ENCODE measurements at places on chromosomes 16 and 17. TPM values are rescaled to one million over a fixed set of nuclear protein-coding genes. Genes with fewer than 3 reads are reported as not detected.

DNA sequence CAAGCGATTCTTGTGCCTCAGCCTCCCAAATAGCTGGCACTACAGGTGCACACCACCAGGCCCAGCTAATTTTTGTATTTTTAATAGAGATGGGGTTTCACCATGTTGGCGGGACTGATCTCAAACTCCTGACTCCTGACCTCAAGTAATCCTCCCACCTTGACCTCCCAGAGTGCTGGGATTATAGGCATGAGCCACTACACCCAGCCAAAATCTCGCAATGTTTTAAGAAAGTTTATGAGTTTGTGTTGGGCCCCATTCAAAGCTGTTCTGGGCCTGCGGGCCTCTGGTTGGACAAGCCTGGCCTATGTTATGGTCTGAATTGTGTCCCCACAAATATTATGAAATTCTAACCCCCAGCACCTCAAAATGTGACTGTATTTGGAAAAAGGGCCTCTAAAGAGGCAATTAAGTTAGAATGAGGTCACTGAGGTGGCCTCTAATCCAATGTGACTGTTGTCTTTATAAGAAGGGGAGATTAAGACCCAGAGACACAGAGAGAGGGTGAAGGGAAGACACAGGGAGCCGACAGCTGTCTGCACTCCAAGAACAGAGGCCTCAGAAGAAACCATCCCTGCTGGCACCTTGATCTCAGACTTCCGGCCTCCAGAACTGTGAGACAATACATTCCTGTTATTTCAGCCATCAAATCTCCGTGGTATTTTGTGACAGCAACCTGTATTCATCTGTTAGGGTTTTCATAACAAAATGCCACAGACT, 469.9 kb downstream of the HS3ST4 start:
- no peak for DNase-seq

GRCh38 chr16:84754353-84754856, 54.6 kb downstream of the USP10 start:
- DNase-seq: peak; percentile 85

The PLXDC1 gene
- total RNA-seq: 6.2 TPM

- no peak for DNase-seq
Observed at GRCh38 chr16:50393858-50394802, 25.3 kb upstream of the BRD7 start.

DNA sequence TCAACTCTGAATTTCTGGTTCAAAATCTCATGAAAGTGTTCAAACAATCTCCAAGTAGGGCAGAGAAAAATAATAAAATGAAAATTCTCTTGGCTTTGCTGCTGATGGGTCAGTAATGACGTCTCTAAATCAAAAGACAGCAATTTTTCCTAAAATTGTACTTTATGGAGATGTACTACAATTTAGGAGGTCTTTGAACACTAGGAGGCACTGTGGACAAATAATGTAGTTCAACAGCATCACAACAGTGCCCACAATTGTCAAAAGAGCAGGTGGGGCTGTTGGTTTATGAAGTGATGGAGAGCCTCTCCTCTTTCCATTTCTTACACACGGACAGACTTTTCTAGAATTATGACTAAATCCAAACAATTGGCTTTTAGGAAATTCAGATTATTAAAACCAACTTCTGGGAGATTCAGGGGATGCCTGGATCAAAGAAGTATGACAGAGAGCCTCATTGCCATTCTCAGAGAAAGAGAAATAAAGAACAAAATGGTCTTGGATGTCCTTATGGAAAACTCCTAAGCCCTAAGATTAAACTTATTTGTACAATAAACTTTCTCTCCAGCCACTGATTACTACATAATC, 23.8 kb downstream of the EZH1 start:
- DNase-seq: no peak

The TUBB3 gene
- total RNA-seq: 23.5 TPM

The CCDC154 gene
- total RNA-seq: 0.55 TPM

DNA sequence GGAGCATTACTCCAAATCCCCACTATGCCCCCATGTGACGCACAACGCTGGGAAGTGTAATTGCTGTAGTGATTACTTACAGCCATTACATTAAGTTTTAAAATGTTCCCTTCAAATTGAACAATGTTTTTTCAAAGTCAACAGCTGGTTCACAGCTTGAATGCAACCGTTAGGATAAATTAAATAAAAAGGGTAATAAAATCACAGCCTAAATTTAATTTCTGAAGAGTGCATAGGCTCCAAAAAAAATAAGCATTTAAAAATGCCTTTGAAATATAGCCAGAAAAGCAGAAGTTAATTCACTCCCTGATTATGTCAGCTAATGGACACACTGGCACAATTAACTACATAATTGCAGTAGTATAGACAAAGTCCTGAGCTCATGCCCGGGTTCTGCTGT, 50.5 kb upstream of the KDM8 start:
- no peak for DNase-seq

The KRTAP1-1 gene
- total RNA-seq: not detected

The SLC6A2 gene
- total RNA-seq: not detected

- DNase-seq: no peak
Observed at GRCh38 chr17:71363661-71364060, 757.2 kb upstream of the SOX9 start.

DNA sequence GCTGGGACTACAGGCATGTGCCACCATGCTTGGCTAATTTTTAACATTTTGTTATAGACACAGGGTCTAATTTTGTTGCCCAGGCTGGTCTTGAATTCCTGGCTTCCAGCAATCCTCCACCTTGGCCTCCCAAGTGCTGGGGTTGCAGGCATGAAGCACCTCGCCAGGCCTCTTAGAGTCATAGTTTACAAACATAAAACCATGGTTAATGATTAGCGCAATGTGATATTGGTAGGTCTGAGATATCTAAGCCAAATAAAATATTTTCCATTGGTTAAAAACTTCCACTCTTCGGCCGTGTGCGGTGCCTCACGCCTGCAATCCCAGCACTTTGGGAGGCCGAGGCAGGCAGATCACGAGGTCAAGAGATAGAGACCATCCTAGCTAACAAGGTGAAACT, 16.6 kb downstream of the TXNDC11 start:
- DNase-seq: no peak

GRCh38 chr16:81918927-81919326, 92.3 kb downstream of the SDR42E1 start:
- no peak for DNase-seq

DNA sequence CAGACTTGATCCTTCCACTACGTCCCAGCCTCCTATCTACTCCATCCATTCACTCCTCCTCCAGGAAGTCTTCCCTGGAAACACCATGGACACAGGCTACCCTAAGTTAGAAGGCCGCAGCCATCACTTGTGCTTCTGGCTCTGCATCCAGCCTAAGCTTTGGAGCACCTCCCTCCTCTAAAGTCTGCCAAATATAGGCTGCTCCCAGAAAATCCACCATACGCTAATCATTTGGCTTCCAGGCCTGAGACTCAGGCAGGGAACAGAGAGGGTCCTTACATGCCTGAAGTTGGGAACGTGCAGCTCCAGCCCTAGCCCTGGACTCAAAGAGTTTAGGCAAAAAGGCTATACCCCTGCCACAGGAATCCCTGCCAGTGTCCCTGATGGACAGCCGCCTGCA, 6.7 kb downstream of the PCGF2 start:
- DNase-seq: no peak

- no peak for DNase-seq
Observed at GRCh38 chr16:17371299-17371698, 99.5 kb downstream of the XYLT1 start.

The CA5A gene
- total RNA-seq: not detected

- DNase-seq: no peak
Observed at GRCh38 chr17:38395090-38395489, 33.2 kb upstream of the ARHGAP23 start.

DNA sequence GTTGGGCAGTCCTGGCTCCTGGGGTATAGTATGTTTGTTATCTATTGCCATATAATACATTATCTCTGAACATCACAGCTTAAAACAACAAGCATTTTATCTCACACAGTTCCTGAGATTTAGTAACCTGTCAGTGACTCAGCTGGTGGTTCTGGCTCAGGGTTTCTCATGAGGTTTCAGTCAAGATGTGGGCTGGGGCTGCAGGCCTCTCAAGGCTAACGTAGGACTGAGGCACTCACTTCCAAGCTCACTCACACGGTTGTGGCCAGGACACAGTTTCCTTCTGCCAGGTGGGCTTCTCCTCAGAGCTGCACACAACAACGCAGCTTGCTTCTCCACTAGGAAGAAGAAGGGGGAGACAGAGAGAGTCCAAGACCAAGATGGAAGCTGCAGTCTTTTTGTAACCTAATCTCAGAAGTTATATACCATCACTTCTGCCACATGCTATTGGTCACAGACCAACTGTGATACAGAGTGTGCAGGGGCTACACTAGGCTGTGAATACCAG, 10.3 kb upstream of the MED13 start:
- DNase-seq: no peak

DNA sequence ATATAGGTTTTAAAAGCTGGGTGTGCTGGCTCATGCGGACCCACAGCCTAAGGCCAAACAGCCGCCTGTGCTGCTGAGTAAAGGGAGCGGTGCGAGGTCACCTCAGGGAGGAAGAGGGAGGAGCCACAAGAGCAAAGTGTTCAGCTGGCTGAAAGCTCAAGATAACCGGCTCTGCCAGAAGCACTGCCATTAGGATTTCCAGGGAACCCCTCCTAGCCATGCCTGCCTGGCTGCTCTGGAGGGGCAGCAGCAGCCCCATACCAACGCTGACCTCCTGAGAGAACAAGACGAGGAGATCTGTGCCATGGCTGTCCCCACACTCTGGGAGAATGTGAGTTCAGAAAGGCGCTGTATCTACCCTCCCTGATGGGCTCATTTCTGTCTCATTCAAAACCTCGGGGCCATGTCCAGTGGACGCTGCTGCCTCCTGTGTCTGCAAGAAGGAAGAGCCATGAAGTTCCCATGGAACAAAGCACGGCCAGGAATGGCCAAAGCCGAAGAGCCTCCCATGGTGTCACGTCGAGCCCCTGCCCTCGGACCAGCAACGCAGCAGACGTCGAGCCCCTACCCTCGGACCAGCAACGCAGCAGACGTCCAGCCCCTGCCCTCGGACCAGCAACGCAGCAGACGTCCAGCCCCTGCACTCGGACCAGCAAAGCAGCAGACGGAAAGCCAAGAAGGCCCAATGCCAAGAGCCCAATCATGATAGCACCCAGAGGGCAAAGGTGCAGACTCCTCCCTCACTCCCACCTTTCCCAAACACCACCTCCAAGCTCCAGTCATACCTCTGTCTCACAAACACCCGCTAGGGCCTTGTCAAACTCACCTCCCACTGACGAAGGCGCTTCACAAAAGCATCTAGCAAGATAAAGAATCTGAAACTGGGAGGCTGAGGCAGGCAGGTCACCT, 107.0 kb downstream of the ANKRD11 start:
- DNase-seq: peak; percentile 59

GRCh38 chr17:80970044-80970761, 21.4 kb upstream of the CHMP6 start:
- DNase-seq: peak; percentile 88

The DOC2B gene
- 4.9 TPM for total RNA-seq

DNA sequence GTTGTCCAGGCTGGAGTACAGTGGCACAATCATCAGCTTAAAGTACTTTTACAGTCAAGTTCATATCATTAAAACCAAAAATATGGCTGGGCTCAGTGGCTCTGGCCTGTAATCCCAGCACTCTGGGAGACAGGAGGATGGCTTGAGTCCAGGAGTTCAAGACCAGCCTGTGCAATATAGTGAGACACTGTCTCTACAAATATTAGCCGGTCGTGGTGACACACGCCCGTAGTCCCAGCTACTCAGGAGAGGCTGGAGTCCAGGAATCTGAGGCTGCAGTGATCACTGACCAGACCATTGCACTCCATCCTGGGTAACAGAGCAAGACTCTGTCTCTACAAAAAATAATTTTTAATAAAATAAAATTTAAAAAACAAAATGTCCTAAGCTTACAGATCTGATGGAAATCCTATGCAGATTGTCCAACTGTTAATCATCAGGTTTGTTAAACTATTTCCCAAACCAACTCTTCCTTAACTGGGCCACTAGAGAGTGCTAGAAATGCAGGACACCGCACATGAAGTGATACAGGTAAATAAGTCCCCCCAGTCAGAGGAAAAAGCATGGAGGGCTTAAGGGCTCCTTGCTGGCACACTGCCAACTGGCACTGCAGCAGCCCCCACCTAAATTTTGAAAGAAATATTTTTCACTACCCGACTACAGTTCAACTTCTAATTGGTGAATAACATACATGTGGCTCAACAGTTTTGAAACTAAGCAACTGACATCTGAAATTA, 2.8 kb downstream of the USP22 start:
- peak; percentile 71 for DNase-seq

The LPO gene
- not detected for total RNA-seq

The JUP gene
- 30.3 TPM for total RNA-seq

GRCh38 chr16:69921127-69921526, 30.0 kb upstream of the CLEC18A start:
- DNase-seq: no peak

- DNase-seq: no peak
Observed at GRCh38 chr17:4796552-4796920, 572 bp downstream of the PSMB6 start.

The PEMT gene
- total RNA-seq: 21.9 TPM

DNA sequence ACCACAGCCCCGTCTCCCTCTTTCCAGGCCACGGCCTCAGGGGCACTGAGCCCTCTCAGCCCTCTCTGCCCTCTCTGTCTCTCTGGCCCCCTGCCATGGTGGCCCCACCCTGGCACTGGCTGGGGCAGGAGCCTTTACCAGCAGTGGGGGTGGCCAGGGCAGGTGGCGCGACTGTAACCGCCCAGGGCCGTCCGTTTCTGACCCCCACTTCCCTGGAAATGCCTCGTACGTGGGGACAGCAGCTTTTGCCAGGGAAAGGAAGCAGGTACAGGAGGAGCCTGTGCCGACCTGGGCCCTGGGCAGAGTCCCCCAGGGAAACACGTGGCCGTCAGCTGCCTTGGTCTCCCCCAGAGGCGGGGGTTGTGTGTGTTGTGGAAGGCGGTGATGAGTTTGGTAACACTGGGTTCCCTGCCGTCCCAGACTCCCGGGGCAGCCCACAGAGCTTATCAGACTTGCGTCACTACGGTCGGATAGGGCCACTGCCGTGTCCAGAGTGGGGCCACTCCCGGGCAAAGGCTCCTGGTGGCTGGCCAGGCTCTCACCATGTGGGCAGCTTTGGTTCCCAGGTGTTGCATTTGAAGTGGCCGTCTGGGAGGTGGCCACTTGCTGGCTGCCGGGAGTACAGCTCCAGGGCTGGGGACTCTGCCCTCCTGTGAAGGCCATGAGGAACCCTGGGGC, 249.3 kb upstream of the CIBAR2 start:
- DNase-seq: no peak

- no peak for DNase-seq
Observed at GRCh38 chr17:6381526-6382465, 53.1 kb downstream of the AIPL1 start.

The MT4 gene
- total RNA-seq: not detected

DNA sequence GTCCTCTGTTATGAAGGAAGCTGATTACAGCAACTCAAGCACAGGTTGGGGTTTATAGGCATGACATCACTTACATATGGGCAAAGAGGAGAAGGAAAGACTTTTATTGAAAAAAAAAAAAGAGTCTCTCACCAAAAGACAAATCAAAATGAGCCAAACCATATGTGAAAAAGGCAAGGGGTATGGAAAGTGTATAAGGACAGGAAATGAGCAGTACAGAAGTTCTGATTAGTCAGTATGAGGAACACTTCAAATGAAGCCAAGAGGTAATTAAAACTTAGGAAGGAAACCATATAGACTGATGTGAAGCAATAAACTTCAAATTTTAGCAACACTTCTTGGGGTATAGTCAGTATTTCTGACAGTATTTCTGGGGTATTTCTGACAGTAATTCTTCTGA, 1372.6 kb downstream of the CDH11 start:
- no peak for DNase-seq

The CACNG1 gene
- not detected for total RNA-seq

The CCDC78 gene
- not detected for total RNA-seq

- DNase-seq: no peak
Observed at GRCh38 chr17:57957886-57958285, 2.7 kb upstream of the CUEDC1 start.

All from sigmoid colon (tissue), 7 donors.